Left colon (tissue), 2 donors: ENCODE measurements at places on chromosomes 7 and 10. TPM values are rescaled to one million over a fixed set of nuclear protein-coding genes. Genes with fewer than 3 reads are reported as not detected.

- DNase-seq, result no peak
These were observed 199.8 kb downstream of the AHR start for GRCh38 chr7:17498230-17498629.

- no peak for DNase-seq
These were observed 131.8 kb downstream of the HECW1 start for GRCh38 chr7:43244232-43244631.

DNA sequence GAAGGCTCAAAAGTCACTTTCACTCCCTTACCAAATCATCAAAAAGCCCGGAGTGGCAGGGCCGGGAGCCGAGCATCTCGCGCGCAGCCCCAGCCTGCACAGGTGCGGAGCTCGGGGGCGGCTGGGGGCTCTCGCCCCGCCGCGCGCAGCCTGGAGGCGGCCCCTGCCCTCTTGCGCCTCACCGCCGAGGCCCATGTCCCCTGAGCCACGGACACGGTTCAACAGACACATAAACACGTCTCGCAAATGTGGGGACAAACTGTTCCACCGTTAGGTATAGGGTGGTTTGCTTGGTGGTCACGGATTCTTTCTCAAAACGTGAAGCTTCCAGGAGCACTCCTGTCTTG is 700 bp downstream of the GSAP start:
- peak; percentile 44 for DNase-seq

DNA sequence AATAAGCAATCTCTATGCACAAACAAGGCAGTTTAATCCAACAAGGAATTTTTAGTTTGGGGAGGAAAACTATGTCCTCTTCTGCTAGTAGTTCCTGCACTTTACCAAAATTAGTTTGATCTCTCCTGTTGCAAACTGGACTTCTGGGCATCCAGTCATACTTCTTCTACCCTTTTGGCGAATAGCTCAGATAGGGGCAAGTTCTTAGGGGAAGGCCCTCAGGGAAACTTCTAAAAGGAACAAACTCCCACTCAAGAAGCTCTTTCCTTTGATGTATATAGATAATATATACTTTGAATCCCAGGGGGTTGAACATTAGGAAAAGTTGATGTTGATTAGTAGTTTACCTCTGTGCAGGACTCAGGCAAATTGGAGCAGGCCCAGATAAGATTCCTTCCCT is 21.5 kb upstream of the PPP1R17 start:
- DNase-seq, result no peak

DNA sequence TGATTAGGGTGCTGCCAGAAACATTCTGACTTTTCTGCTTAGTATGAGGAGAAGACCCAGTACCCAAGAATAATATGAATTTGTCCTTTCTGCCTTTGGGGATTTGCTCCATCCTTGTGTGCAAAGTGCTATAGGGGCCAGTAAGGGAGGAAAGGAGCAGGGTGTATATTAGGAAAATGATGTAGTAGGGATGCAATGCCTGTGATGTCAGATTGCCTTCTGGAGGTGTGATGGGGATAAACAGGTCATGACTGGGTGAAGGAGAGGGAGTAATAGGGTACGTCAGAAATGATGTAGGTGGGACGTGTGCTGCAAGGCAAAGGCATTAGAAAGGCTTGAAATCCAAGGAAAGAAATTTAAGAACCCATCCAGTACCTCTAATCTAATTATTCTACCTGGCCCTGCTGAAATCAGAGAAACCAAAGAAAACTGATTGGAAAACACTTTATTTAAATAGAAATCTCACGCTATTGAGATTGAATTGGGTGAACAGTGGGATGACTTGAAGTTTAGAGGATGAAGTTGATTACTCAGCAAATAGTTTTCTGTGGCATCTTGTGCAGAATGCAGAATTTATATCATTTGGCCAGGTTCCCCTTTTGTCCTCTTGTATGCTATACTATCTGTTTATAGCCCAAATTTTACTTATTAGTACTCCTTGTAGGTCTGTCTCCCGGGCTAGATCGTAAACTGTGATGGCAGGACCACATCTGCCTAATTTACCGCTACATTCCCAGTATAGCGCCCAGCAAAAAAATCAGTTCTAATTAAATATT is 503.9 kb downstream of the SUGCT start:
- DNase-seq, result no peak

DNA sequence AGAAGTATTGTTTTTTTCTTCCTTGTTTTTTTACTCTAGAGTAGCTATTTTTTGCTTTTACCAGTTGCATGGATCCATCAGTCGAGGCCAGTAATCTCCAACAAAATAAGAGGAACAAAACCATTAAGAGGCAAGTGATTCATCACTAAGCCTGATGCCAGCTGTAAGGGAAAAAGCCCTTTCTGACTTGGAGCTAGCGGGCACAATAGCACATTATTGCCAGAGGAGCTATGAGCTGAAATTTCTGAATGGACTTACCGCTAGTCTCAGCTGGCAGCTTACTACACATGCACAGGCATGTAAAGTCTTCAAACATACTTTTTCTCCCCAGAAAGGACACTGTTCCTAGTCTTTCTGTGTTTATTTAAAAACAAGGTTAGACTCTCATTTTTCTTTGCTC is 41.6 kb upstream of the PTPRZ1 start:
- no peak for DNase-seq

GRCh38 chr7:151575410-151575809 is 55.7 kb upstream of the RHEB start:
- no peak for DNase-seq

DNA sequence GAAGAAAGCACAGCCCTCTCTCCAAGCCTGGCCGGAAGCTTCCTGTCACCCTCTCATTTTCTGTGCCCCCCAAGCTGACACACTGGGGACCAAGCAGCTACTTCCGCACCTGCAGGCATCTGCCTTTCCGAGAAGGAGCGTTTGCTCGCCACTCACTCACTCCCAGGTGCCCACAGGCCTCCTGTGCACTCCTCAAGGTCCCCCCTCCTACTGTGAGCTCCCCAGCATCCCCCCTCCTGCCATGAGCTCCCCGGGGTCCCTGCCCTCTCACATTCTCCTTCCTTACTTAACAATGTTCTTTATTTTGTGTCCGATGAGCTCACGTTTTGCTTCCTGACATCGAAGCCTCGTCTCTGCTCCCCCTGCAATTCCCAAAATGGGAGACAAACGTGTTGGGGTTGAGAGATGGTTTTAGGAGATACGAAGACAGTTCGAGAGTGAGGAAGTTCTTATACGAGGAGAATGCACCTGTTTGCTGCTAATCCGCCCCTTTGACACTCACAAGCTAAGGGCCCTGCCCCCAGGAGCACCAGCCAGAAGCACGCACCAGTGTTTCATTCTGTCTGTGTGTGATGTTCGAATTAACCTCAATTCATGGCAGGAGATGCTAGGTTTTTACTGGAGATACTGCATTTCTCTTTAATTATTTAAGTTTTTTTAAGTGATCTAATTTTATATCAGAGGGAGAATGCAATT is 70.2 kb downstream of the PDGFA start:
- DNase-seq, result no peak

DNA sequence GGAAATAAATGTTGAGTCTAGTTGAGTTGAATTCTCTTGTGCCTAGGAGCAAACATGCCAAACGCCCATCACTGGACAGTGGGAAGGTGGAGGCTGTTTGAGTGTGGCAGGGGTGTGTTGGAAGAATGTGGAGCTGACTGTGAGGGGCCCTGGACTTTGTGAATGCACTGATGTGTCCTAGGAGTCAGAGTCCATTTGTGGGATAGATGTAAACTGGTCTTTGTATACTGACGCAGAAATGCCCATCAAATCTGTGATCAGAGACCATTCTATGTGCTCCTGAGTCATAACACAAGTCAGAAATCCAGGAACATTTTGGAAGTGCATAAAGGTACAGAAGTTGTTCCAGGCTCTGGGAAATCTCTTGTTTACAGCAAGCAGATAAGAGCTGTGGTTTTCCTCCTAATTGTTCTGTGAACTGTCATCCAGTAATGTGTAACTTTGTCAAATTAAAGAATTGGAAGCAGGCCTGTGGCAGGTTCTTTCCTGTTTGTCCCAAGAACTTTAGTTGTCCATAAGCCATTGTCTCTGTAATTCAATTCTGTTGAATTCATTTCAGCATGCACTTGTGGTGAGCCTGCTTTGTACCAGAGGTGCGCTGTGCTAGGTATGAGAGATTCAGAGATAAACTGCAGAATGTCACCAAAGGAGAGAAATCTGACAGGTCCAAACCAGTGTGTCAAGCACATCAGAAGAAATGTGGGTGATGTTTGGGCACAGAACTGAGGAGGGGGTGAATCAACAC is 7.6 kb downstream of the PRXL2A start:
- DNase-seq, result no peak

DNA sequence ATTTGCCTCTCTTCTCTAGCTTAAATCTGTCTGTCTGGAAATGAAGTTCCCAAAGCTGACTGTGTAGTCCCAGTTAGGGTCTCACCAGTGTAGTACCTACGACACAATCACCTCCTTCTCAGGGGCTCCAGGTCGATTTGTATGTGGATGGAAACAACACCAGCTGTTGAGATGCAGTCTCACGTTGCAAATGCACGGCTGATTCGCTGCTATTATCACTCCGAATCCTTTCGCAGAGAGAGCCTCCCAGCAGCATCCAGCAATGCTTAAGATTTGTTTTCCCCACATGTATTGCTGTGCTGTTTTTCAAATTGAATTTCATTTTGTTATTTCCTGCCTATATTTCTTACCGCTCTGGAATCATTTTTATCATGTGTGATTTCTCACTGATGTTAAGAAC is 16.3 kb downstream of the VSTM4 start:
- no peak for DNase-seq

GRCh38 chr10:60427148-60427547 is 37.5 kb upstream of the ANK3 start:
- DNase-seq, result no peak

GRCh38 chr10:59945590-59945989 is 39.2 kb upstream of the CCDC6 start:
- DNase-seq, result no peak

- no peak for DNase-seq
These were observed 49.1 kb upstream of the GPAM start for GRCh38 chr10:112232670-112233069.

- DNase-seq, result peak; percentile 83
These were observed 103.6 kb downstream of the SMURF1 start for GRCh38 chr7:99040104-99040958.

GRCh38 chr7:151518105-151518946 is 1.4 kb downstream of the RHEB start:
- peak; percentile 63 for DNase-seq

GRCh38 chr7:98685541-98685940 is 68.5 kb downstream of the NPTX2 start:
- no peak for DNase-seq

DNA sequence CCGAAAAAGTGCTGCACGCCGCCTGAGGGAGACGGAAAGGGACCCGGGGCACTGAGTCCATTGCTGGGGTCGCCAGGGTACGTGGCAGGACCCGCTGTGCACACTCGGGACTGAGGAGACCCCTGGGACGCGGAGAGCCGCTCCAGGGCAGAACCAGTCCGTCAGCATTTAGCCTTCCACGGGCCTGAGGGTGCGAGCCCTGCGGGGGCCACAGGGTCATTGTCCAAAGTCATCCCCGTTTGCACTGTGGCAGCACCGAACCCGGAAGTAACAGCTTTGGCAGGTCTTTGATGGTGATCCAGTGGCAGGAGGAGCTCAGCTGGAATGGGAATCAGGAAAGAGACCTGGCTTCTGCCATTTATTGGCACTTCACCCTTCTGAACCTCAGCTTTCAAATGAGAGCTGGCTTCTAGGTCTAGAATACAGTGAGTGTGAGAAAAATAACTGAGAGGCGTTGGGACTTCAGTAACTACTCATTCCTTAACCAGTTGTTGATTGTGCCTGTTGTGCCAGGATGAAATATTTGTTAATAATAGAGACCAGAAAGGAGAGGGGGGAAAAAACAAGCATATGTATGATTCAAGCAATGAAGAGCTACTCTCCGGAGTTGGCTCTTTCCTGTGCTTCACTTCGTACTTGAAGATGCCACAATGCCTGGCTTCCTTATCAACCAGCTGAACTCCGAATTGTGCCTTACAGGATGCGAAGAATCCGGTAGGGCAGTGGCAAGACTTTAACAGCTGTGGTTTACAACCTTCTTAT is 811 bp upstream of the ARHGAP12 start:
- peak; percentile 77 for DNase-seq

DNA sequence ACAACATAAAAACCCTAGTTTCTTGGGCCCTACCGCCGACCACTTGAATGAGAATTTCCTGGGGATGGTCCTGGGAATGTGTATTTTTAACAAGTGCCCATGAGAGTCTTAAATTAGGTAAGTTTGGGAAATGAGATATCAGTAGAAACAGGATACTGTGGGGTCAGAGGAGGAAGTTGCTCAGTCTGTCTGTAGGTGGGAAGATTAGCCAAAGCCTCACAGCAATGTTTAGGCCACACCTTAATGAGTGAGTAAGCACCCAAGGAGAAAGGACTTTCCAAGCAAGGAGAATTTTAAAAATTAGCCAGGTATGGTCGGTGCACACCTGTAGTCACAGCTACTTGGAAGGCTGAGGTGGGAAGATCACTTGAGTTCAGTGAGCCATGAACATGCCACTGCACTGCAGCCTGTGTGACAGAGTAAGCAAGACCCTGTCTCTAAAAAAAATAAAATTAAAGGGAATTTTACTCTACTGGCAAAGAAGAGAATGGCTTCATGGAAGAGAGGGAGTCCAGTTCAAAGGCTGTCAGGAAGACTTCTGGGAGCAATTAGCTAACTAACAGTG is 31.9 kb downstream of the PAPSS2 start:
- no peak for DNase-seq

DNA sequence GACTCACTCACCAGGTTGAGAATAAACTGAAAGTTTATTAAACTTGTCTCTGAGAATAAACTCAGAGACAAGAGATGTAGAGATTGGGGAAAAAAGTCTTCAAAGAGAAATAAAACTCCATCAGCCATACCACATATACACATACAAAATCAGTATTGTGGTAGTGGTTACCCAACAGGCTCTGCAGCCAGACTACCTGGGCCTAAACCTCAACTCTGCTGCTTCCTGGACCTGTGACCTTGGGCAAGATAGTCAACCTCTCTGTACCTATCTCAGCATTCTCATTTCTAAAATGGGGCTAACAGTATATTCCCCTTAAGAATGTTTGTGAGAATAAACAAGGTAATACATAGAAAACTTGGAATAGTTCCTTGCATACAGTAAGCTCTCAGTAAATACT is 15.3 kb downstream of the TPK1 start:
- no peak for DNase-seq

- no peak for DNase-seq
These were observed 615.1 kb downstream of the ZWINT start for GRCh38 chr10:55746002-55746401.

GRCh38 chr7:107661081-107661864 is 645 bp downstream of the SLC26A4 start:
- peak; percentile 53 for DNase-seq

DNA sequence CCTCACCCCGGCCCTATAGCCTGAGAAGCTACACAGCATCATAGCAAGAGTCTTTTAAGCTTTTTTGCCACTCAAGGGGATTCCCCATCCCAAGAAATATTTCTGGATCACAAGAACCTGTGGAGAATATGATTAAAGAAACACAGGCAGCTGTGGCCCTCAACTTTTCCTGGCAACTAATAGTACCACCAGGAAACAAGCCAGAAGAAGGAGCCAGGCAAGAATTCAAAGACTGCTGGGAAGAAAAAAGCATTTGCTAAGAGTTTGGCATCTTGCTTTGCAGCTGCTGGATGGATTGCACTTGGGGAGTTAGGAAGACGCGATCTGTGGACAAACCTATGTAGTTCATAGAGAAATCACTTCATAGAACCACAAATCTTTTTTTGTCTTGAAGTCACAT is 437.8 kb downstream of the PLXDC2 start:
- DNase-seq, result no peak

Gene CHCHD1
- 28.5 TPM for total RNA-seq

Gene INSYN2A
- 0.08 TPM for total RNA-seq

Gene AOAH
- 31.6 TPM for total RNA-seq

Gene HMX2
- total RNA-seq, result 0.20 TPM

Gene EGFR
- total RNA-seq, result 85.6 TPM

Gene NPFFR1
- total RNA-seq, result 0.03 TPM

Gene SH3PXD2A
- total RNA-seq, result 48.5 TPM

Gene GALNT17
- 0.37 TPM for total RNA-seq
